ENCODE measurements at places on chromosomes 1 and 21.

DNA sequence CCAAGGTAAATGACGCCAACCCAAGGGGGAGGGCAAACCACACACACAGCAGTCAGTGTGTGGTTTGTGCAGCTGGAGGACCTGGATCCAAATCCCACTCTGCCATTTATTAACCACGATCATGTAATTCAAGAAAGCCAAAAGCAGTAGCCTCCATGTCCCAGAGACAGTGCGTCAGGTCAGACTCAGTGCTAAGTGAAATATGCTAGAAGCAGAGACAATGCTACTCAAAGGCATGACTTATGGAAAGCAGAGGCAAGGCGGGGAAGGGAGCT is 13.6 kb downstream of the TTC39A start:
- DNase-seq: no peak

DNA sequence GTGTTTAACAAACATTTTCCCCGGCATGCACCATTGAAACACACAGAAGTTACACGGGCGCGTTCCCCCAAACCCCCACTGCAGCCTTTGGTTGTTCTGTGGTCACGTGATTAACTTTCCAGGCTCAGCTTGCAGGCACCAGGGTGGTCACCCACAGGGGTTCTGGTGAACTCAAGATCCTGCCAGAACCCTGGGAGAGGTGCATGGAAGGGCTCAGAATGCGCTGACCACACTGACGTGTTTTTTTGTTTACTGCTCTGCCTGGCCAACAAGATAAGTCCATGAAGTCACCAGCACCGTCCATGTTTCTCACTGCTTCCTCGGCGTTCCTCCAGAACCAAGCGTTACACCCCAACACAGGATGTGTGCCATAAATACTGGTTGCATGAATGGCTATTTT is 229.5 kb upstream of the VAMP3 start:
- DNase-seq: no peak

DNA sequence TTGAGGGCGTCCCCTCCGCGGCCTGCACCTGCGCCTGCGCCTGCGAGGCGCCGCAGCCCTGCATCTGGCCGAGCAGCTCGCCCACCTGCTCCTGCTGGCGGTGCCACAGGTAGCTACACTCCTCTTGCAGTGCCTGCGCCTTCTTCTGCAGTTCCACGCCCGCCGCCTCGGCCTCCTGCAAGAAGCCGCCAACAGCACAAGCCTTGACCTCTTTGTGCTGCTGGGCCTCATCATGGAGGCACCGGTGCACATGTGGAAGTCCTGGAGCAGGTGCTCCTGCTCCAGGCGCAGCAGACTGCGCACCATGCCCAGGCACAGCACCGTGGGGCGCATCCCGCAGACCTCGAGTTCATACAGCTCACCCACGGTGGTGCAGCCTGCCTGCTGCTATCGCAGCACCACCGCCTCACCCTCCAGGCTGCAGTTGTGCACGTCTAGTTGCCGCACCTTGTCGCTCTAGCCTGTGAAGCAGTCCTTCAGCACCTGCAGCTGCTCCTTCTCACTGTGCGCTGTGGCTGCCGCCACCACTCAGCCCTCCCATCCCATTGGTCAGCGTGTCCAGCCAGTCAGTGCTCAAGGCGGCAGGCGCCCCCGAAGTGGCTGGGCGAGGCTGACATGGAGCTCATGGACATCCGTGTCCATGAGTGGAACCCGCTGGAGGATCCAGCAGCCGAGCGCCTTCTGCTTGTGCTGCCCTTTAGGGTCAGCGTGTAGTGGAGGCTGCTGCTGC is 12.2 kb upstream of the CD2 start:
- DNase-seq: no peak

GRCh38 chr1:56477164-56478111 is 101.9 kb downstream of the PLPP3 start:
- DNase-seq: no peak

DNA sequence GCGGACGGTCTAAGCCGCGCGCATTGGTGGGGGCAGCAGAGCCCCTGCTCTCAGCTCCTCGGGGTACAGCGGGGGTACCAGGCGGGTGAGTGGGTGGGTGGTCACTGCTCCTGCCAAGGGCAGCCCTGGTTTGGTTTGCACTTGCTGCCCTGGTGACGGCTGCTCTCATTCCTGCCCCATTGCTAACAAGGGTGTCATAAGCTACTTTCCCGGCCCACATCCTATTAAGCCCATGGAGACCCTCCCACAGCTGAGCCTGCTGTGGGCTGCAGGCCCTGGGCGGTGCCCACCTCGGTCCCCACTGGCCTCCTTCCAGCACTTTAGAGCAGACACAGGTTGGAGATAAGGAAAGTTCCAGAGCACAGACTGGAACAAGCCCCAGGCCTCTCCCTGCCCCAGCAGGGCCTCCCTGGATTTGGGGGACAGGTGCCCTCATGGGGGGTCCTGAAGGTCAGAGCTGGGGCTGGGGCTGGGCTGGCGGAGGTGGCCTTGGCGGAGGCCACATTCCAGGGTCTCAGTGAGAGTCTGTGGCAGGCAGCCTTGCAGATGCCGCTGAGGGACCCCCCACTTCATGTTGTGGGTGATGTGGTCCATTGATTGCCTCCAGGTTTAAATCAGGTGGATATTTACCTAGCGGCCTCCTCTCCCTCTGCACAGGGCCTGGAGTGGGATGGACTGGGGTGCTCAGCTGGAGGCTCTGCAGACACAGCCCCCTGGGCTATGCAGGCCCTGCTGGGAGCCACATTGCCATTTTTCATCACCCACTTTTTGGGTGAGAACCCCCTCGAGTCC is 27.0 kb downstream of the COL18A1 start:
- no peak for DNase-seq

- no peak for DNase-seq
Observed at GRCh38 chr21:42763581-42764442, 110.4 kb downstream of the PDE9A start.

DNA sequence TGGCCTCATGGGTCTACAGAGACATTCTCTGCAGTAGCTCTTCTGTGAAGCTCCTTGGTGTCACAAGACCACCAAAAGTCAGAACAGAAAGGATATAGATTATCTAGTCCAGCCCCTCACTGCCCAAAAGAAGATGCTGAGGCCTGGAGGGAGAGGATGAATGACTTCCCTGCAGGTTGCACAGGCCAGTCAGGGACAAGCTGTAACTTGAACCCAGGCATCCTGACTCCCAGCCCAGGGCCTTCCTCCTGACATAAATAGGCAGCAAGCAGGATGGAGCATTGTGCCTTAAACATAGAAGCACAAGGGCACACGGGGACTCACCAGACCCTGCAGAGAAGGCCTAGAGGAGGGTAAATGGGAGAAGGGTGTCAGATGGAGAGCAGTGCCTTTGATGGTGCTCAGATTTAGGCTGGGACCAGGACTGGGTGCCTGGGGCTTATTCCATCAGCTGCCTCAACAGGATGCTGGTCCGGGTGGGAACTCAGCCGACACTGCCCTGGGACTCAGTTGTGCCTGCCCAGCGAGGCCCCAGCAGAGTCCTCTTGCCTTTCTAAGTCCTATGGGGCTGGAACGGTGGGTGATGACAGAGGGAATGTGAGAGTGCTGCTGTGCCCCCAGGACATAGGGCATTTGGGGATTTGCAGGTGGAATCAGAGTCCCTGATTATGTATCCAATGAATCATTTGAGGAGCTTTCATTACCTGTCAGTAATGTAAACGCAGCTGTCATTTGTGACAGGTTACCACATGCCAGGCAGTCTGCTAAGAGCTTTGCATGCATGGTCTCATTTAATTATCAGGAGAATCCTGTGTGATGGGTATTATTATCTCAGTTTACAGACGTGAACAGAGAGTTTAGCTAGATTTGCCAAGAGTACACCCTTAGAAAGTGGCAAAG is 13.2 kb downstream of the S100A7A start:
- DNase-seq: no peak

DNA sequence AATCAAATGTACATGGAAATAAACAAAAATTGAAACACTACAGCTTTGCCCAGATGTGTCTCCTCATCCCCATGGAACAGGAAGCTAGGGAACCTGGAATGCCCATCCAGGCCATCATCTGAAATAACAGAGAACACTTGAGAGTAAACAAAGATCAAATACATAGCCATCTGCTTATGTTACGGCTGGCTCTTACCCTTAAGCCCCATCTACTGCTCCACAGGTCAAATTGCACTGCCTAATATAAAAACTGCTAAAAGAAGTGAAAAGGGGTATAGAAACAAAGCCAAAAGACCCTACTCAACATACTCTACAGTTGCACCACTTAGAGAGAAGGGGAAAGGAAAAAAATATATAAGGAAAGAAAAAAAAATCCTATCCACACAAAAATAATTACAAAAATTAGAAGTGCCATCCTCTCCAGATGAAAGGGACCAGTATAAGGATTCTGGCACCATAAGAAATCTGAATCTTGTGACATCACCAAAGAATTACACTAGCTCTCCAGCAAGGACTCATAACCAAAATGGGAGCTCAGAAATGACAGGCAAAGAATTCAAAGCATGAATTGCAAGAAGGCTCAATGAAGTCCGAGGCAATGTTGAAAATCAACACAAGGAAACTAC is 26.9 kb downstream of the OR6Y1 start:
- DNase-seq: no peak

DNA sequence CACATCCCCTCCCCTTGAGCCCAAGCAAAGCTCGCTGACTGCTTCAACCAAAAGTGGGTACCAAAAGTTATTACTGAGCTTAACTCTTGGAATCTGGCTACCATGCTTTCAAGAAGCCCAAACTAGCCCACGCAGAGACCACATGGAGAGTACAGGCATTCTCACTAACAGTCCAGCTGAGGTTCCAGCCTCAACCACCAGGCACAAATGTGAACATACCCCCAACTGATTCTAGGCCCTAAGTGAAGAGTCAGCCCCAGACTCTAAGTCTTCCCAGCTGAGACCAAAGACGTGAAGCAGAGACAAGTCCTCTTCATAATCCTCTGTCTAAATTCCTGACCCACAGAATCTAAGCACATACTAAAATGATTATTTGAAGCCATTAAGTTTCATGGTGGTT is 36.8 kb downstream of the EVI5 start:
- DNase-seq: no peak

DNA sequence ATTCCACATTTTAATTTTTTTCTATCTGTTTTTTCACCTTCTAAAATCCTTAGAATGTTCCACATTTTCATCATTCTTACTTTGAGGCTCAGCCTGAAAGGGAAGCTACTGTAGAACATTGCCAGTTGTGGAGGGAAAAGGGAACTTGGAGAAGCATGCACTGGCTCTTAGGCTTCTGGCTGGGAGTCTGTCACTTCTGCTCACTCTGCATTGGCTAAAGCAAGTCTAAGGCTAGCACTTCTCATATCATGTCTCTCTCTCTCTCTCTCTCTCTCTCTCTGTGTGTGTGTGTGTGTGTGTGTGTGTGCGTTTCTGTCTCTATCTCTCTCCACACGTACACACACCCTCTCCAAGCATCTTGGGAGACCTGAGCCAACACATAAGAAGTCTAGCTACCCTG is 49.6 kb upstream of the ADAR start:
- no peak for DNase-seq

GRCh38 chr1:101532377-101532776 is 295.6 kb downstream of the S1PR1 start:
- DNase-seq: no peak

DNA sequence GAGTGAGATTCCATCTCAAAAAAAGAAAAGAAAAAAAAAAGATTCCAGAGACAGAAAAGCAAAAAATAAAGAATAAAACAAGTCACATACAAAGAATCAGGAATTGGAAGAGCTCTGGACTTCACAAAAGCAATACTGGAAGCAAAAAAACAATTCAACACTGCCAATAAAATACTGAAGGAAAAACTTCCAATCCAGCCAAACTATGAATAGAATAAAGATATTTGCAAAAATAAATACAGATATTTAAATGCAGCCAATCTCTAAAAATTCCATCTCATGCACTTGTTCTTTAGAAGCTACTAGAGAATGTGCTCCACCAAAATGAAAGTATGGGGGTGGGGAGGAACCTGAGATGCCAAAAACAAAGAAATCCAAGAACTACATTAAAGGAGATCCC is 29.4 kb upstream of the RBM34 start:
- no peak for DNase-seq

- no peak for DNase-seq
Observed at GRCh38 chr1:157390651-157391050, 161.7 kb downstream of the FCRL5 start.

GRCh38 chr1:165147799-165148198 is 208.7 kb downstream of the LMX1A start:
- no peak for DNase-seq

DNA sequence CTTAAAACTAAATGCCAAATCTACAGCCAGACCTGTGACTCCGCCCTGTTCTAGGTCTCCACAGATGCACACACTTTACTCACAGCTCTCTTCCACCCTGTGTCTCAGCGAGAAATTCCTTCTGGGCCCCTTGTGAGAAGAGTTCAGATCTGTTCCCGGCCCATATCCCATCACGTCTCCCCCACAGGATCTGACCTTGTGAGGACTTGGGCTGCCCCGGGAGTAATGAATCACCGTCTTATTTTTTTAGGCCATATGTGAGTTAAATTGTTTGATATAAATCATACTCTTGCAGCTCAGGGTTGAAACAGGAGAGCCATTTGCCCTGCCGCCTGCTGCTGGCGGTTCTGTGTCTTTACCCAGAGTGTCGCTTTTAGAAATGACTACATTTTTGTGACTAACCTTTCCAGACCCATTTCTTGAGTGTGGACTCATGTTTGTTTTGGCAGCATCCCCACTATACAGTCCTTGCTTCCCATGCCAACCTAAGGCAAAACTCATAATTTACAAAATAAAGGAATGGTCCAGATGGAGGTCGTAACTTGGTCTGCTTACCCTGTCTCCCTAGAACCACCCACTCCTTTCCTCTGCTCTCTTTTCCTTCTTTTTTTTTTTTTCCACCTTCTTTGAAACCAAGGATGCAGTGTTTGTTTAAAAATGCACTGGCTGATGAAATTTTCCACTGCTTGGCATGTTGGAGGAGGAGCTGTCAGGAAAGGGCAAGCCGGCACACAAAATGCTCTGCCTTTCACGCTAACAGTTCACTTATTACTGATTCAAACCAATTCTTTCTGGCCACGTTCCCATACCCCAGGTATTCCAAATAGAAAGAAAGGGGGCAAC is 98.0 kb upstream of the C1orf105 start:
- DNase-seq: no peak

- no peak for DNase-seq
Observed at GRCh38 chr1:40663324-40664166, 1.9 kb downstream of the RIMS3 start.

Measured in activated CD8-positive, alpha-beta memory T cell treated with anti-CD3 and anti-CD28 coated beads for 1 hour (primary cell).